ENCODE measurements at places on chromosomes 12 and 14.
A peak's percentile ranks its signal among the peaks of the same experiment; 100 is the strongest.

- DNase-seq = no peak
These were observed 11.4 kb downstream of the CLECL1 start for GRCh38 chr12:9721394-9722092.

- DNase-seq = peak; percentile 39
These were observed 31.5 kb downstream of the RAD9B start for GRCh38 chr12:110533607-110534006.

- DNase-seq = peak; percentile 66
These were observed 59.2 kb upstream of the TSPAN8 start for GRCh38 chr12:71216725-71217579.

- no peak for DNase-seq
These were observed 6.1 kb upstream of the LRTM2 start for GRCh38 chr12:1814266-1814665.

DNA sequence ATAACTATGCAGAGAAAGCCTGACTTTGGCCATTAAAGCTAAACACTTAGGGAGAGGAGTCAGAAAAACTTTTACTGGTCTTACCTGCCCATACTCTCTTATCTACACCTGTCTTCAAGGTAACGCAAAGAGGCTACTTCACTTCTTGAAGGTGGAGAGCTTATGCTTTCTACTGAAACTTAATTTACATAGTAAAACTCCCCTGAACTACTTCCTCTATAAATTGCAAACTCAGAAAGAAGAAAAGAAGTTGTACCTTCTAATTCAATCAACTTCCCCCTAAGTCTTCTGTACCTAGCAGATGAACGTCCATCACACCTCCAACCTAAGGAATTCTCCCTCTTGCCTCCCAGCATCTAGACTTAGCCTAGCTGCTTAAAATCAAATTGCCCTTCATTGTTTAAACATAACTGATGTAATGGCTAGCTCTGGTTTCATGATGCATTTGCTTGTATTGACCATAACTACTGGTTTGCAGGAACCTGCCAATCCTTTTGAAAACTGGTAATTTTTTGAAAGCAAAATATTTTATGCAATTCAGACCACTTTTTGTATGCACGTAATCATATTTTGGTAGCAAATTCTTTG is 87.7 kb downstream of the STON2 start:
- DNase-seq = peak; percentile 75

GRCh38 chr12:50732591-50732990 is 31.3 kb upstream of the ATF1 start:
- DNase-seq = no peak

DNA sequence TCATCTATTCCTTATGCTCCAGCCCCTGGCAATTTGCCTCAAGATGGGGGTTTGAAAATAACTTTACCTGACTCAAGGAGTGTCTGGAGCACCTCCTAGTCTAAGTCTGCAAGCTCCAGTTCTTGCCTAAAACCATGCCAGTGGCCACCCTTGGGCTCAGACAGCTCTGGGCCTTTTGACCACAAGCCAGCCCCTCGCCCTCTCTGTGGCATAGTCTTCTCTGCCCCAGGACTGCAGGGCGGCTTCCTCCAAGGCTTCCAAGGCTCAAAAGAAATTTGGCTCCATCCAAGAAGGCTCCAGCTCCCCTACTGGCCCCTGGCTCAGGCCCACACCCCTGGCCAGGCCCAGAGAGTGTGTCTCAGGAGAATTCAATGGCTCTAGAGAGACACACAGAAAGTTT is 14.8 kb downstream of the ACVRL1 start:
- no peak for DNase-seq

DNA sequence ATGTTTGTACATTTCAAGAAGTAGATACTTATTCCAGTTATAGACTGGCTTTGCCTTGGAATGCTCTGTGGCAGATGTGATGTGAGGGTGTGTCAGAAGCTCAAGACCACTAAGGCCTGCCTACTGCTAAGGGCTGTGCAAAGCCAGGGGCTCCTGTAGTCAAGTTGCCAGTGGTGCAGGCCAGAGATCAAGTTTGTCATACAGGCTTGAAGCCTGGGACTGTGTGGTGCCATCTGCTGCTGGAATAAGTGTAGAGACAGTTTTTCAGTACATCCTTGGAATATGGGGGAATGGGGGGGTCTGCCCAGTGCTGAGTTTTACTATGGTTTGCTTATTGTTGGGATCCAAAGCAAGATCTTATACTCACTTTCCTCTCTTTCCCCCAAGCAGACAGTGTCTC is 649.9 kb upstream of the FOXG1 start:
- peak; percentile 36 for DNase-seq

DNA sequence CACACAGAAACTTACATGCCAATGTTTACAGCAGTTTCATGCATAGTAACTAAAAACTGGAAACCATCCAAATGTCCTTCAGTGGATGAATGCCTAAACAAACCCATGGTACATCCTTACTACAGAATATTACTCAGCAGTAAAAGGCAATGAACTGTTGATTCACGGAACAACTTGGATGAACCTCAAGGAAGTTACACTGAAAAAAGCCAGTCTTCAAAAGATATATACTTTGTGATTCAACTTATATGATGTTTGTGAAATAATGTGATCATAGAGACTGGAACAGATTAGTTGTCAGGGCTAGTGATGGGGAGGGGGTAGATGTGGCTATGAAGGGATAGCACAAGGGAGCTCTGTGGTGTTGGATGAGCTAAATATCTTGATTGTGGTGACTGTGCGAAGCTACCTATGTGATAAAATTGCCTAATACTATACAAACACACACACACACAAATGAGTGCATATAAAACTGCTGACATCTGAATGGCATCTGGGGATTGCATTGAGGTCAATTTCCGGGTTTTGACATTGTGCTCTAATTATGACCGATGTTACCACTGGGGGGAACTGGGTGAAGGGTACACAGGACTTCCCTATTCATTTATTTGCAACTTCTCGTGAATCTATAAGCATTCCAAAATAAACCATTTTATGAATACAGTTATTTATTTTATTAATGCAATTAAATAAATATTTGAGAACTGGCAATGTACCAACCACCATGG is 94.3 kb downstream of the RIN3 start:
- no peak for DNase-seq

DNA sequence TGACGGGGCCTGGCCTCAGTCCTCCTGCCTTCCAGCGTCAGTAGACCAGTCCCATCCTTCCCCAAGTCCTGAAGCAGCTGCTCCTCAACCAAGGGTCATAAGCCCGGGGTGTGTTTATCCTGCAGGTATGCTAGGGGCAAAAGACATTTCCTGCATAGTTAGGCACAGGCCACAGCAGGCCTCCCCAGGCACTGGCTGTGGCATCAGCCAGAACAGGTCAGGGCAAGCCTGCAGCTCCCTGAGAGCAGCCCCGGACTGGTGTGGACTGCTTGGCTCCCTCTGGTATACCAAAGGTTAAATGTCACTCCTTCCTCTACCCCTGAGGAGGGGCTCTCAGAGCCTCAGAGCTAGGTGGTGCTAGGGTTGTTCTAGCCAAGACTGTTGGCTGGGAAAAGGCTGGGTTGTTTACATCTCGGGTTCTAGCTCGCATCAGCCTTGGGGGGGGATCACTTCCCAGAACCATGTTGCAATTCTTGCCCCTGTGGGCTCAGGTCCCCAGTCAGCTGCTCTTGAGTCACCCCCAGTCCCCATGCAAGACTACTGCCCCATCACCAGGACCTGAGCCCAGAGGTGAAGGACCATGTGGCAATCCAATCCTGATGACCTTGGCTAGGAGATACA is 2.9 kb downstream of the MMP14 start:
- peak; percentile 54 for DNase-seq

DNA sequence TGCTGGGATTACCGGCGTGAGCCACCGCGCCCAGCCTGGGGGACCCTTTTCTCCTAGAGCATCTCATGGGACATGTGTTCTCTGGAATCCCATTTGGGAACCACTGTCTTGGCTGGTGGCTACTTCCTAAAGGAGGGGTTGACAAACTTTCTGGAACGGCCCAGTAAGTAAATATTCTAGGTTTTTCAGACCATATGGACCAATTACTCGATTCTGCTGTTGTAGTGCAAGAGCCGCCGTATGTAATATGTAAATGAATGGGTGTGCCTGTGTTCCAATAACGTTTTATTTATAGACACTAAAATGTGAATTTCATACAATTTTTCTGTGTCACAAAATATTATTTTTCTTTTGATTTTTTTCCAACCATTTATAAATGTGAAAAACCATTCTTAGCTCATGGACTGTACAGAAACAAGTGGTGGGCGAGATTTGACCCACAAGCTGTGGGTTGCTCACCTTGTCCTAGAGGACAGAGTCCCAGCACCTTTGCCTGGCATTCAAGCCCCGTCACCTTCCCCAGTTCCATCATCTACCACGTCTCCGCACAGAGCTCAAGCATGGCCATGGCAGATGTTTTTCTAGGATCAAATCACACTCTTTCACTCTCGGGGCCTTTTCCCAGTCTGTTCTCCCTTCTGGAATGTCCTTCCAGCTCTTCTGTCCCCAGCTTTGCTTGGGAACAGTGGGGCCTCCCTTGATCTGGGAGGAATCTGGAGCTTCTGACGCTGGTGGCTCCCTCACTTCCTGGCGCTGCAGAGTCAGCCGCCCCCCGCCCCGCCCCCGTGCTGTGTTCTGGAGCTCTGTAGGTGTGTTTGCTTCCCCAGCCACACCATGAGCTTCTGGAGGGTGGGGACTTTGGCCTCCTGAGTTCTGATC is 17.9 kb upstream of the RCOR1 start:
- peak; percentile 94 for DNase-seq

DNA sequence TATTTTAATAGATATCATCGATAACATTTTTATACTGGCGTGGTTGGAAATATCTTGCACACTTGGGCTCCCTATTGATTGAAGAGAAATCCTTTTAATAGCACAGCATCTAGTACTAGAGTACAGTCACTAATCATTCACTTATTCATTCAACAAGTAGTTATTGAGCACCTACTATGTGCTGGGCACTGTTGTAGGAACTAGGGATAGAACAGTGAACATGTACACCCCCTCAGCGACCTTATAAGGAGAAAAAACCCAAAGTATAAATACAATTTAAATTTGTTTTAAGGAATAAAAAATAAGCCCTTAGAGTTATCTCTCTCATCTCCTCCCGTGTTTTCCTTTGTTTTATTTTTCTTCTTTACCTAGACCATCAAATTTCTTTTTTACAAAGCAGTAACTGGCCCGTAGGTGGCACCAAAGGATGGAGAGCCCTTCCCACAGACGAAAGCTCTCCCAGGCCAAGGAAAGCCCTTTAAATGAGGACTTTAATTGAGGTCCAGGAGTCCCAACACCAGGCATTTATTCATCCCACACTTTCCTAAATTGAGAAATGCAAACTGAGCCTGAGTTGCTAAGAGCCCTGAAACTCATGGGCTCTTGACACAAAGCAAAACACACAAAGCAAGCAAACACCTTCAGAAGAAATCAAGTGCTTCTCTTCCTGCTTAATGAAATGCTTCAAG is 29.0 kb downstream of the PEBP1 start:
- DNase-seq = peak; percentile 55

Data from mesendoderm (in vitro differentiated cells).